ENCODE measurements at places on chromosomes 13 and 19. TPM values are rescaled to one million over a fixed set of nuclear protein-coding genes. Genes with fewer than 3 reads are reported as not detected.
A peak's percentile ranks its signal among the peaks of the same experiment; 100 is the strongest.

GRCh38 chr19:13154911-13155471 lies 4.8 kb downstream of the IER2 start:
- peak; percentile 43 for DNase-seq
- peak overlapping the region; percentile 96 for H3K27ac ChIP-seq
- H3K4me1 ChIP-seq, result peaks cover 15% of the 10 kb centered on the region
- H3K36me3 ChIP-seq, result no peaks in the 10 kb centered on the region

GRCh38 chr19:18856385-18857126 lies 24.8 kb downstream of the UPF1 start:
- H3K27me3 ChIP-seq, result no peaks in the 10 kb centered on the region
- no peak overlapping the region for H3K4me3 ChIP-seq
- H3K36me3 ChIP-seq, result no peaks in the 10 kb centered on the region
- H3K4me1 ChIP-seq, result no peaks in the 10 kb centered on the region
- no peak overlapping the region for H3K27ac ChIP-seq
- DNase-seq, result no peak

- no peaks in the 10 kb centered on the region for H3K4me1 ChIP-seq
- H3K27ac ChIP-seq, result no peak overlapping the region
- no peak overlapping the region for H3K4me3 ChIP-seq
- no peak for DNase-seq
- H3K27me3 ChIP-seq, result no peaks in the 10 kb centered on the region
Measured at GRCh38 chr13:51347099-51347498, 7.6 kb downstream of the SERPINE3 start.

DNA sequence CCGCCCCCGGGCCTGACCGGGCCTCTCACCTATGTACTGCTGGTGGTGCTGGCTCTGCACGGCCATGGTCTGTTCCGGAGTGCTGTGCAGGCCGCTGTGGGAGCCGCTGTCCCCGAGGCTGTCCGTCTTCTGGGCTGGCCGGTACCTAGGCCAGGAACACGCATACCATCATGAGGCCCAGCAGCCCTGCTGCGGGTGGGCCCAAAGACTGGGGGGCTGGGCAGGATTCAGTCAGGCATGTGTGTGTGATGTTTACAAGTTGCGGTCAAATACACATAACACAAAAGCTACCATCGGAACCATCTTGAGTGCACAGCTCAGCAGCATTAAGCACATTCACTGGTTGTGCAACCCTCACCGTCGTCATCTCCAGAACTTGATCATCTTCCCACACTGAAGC lies 32.2 kb upstream of the RANBP3 start:
- no peaks in the 10 kb centered on the region for H3K36me3 ChIP-seq
- no peaks in the 10 kb centered on the region for H3K4me1 ChIP-seq
- DNase-seq, result no peak
- H3K4me3 ChIP-seq, result no peak overlapping the region
- no peaks in the 10 kb centered on the region for H3K27me3 ChIP-seq
- no peak overlapping the region for H3K27ac ChIP-seq

- H3K36me3 ChIP-seq, result peaks cover 50% of the 10 kb centered on the region
- H3K27me3 ChIP-seq, result no peaks in the 10 kb centered on the region
- no peak overlapping the region for H3K4me3 ChIP-seq
- no peak for DNase-seq
- no peak overlapping the region for H3K27ac ChIP-seq
Measured at GRCh38 chr13:99385940-99386339, 78.7 kb upstream of the GPR183 start.

DNA sequence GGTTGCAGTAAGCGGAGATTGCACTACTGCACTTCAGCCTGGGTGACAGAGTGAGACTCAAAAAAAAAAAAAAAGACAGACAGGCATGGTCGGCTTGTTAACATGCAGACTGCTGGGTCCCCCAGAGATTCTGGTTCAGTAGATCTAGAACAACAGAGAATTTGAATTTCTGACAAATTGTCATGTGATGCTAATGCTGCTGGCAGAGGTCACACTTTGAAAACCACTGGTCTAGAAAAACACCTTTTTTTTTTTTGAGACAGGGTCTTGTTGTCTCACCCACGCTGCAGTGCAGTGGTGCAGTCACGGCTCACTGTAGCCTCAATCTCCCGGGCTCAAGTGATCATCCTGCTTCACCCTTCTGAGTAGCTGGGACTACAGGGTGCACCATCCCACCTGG lies 7.7 kb upstream of the LRFN3 start:
- H3K27me3 ChIP-seq, result no peaks in the 10 kb centered on the region
- no peak for DNase-seq
- no peak overlapping the region for H3K27ac ChIP-seq
- H3K36me3 ChIP-seq, result no peaks in the 10 kb centered on the region
- H3K4me3 ChIP-seq, result no peak overlapping the region

PSENEN gene
- 46.7 TPM for total RNA-seq

TMC4 gene
- 8.8 TPM for total RNA-seq

FSD1 gene
- 0.87 TPM for total RNA-seq
